ENCODE measurements at places on chromosomes 1 and 21.
A peak's percentile ranks its signal among the peaks of the same experiment; 100 is the strongest.

- no peak for DNase-seq
These were observed 15.1 kb upstream of the DUSP10 start for GRCh38 chr1:221756830-221757551.

DNA sequence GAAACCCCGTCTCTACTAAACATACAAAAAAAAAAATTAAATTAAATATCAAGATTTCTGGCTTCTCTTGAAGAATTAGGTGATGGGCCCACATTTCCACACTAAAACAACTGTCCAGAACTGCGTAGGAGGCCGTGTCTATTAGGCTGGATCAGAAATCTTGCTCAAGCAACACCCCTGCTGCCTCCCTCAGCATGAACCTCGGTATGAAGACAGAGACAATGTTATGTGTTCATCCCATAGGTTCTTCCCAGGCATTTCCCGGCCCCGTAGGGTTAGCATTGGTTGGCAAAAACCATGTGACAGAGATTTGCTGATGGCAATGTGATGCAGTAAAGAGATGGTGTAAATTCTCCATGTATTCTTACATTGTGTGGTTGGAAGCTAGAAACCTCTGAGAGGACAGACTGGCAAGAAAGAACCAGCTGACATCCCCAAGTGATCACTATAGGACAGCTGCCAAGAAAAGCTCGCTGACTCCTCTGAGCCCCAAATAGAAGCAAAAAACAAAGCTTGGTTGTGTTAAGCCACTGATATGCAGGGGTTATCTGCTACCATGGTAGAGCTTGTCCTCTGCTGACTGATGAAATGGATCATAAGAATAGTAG lies 34.5 kb downstream of the EBNA1BP2 start:
- DNase-seq: no peak

DNA sequence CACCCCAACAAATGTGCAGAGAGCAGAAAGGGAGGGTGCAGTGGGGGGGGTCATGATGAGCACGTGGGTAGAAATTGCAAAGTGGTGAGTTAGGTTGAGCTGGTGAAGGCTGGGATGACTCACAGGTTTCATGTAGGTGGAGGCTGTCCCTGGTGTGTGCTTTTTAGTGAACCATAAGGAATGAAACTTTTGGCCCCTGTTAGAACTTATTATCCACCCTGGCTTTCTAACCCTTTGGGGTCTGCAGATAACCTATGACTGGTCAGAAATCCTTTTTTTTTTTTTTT lies 46.9 kb downstream of the DOP1B start:
- no peak for DNase-seq

GRCh38 chr1:47658161-47658920 lies 220.5 kb downstream of the FOXD2 start:
- DNase-seq: no peak

- DNase-seq: no peak
These were observed 96.9 kb downstream of the PAPPA2 start for GRCh38 chr1:176559878-176560277.

GRCh38 chr1:158054721-158055120 lies 61.3 kb downstream of the KIRREL1 start:
- DNase-seq: no peak

- DNase-seq: no peak
These were observed 273.8 kb downstream of the PTBP2 start for GRCh38 chr1:96995351-96995750.

- DNase-seq: no peak
These were observed 32.4 kb downstream of the BCAR3 start for GRCh38 chr1:93649231-93649630.

DNA sequence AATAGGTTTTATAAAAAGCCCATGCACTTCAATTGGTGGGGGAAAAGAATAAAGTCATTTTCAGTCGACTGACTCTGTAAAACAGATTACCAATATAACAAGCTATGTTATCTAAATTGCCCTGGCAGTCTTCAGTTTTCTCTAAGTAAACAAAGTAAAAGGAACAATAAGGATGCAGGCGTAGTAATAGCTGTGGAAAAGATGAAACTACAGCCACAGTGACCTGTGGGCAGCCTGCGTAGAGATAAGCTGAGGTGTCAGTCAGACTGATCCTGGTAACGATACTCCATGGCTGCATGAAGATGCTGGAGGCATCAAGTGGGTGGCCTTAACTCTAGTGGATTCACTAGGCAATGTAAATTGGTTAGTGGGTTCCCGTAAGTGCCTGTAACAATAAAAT lies 29.3 kb downstream of the CLCC1 start:
- no peak for DNase-seq

DNA sequence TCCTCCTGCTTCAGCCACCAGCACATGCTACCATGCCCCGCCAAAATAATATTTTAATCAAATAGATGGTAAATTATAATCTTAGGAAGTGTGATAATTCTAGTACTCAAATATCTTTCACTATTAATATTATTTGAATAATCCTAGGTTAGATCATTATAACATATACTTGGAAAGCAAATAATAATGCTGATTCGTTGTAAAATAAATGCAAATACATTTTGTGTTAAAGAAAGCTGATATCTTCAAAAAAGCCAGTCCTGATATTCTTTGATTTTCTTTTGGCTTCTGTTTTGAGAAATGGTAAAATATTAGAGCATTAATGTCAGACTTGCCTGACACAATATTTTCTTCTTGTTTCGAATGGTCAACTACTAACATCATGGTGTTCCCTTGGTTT lies 116.3 kb upstream of the ADAMTS5 start:
- no peak for DNase-seq

GRCh38 chr1:173295995-173296394 lies 88.9 kb upstream of the TNFSF4 start:
- DNase-seq: no peak

- no peak for DNase-seq
These were observed 605.3 kb upstream of the NR5A2 start for GRCh38 chr1:199422206-199422605.

DNA sequence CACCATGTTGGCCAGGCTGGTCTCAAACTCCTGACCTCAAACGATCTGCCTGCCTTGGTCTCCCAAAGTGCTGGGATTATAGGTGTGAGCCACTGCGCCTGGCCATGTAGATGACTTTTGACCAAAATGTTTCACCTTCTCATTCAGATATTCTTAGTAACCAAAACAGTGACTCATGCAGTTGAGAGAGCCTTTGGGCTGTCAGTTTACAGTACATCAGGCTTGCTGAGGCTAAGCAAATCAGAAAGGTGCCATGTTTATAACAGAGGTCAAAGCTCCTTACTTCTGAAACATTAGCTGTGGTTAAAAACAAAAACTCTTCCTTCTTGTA lies 21.0 kb downstream of the CNIH4 start:
- no peak for DNase-seq

DNA sequence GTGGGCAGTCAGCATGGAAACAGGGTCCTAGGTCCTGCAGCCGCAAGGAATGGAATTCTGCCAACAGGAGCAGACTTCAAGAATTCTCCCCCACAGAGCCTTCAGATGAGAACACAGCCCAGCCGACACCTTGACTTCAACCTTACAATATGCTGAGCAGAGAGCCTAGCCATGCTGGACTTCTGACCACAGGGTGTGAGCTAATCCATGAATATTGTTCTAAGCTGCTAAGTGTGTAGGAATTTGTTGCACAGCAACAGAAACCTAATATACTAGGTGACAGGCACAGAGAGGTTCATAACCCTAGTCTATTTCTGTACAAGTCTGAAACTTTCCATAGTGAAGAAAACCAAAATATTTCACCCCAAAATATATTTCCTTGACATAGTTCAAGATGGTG lies 32.9 kb upstream of the IFNGR2 start:
- DNase-seq: no peak

- no peak for DNase-seq
These were observed 58.5 kb downstream of the TENT5C start for GRCh38 chr1:117664314-117664713.

DNA sequence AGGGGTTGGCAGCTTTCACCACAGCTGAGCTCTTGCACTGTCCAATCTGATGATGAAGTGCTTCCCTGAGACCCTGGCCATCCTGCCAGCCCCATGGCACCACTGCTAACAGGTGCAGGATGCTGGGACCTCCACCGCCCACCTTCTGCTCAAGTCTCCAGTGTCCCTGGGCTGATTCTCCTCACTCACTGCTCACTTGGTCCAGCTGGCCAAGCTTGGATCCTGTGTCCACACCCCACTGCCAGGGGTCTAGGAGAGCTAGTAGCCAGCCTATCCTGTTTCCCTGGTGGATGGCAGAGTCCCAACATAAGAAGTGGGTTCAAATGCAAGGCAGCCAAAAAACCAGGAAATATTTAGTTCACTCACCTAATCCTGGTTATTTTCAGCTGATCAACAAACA lies 217.2 kb upstream of the IRF2BP2 start:
- no peak for DNase-seq

- DNase-seq: no peak
These were observed 147.6 kb downstream of the ADSS2 start for GRCh38 chr1:244304156-244304555.

- no peak for DNase-seq
These were observed 137.4 kb upstream of the USP25 start for GRCh38 chr21:15592271-15592860.

DNA sequence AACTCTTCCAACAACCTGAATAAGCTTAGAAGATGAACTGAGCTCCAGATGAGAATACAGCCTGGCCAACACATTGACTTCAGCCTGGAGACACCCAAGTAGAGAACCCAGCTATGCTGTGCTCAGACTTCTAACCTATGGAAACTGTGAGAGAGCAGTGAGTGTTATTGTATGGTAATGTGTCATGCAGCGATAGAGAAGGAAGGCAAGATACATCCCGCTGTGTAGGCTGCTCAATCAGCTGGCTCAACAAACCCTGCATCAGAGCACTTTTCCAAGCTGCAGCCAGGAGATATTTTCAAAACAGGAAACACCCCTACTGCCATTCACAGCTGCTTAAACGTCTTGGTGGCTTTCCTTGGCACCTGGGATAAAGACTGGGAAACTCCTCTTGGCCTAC lies 321.3 kb downstream of the SIPA1L2 start:
- no peak for DNase-seq

GRCh38 chr21:14120091-14120734 lies 90.5 kb downstream of the LIPI start:
- DNase-seq: no peak

GRCh38 chr1:220775240-220775853 lies 11.4 kb upstream of the MTARC1 start:
- peak; percentile 9 for DNase-seq

- DNase-seq: no peak
These were observed 37.4 kb upstream of the ACTRT2 start for GRCh38 chr1:2983706-2984398.

DNA sequence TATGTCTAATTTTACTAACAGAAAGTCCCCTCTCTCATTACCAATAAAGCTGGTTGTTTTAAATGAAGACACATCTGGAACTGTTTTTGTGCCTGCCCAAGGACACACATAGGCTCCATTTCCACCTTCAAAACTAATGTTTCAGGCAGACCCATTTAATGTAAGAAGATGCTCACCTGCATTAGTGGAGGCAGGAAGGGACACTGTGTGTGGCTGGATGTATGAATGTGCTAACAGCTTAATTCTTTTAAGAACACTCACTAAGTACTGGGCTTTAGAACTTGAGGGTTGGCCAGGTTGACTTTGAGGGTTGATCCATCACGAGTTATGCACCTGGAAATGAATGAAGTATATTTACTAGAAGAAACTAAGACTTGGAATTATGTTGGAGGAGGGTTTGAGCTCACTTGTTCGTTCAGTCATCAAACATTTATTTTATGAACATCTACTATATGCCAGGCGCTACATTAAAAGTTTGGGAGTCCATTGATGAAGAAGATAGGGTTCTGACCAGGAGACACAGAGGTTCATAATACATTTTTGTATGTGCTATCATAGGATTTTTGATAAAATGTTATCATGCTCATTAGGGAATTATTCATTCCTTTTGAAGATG lies 5.4 kb downstream of the JUN start:
- DNase-seq: no peak

DNA sequence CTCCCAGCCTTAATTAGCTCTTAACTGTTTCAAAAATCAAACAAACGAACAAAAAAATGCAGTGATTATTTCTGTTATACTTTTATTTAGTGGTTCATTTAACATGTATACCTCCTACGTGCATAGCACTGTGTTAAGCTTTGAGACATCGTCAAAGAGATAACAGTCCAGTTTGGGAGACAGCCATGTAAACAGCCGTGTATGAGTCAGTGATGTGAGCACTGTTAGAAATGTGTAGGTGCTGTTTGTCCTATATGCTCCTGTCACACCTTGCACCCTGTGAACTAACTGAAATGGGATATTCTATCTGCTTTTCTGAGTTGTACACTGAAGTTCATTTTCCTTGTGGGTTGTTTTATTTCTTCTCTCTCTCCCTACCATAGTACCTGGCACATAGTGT lies 109.7 kb upstream of the CACYBP start:
- no peak for DNase-seq

- DNase-seq: no peak
These were observed 192.4 kb upstream of the PTGFR start for GRCh38 chr1:78298349-78298748.

- DNase-seq: no peak
These were observed 14.3 kb downstream of the PTAFR start for GRCh38 chr1:28162151-28162550.

GRCh38 chr21:45293220-45293725 lies 5.6 kb upstream of the POFUT2 start:
- DNase-seq: no peak

- DNase-seq: no peak
These were observed 104.3 kb upstream of the KRTAP19-8 start for GRCh38 chr21:31142600-31142999.

DNA sequence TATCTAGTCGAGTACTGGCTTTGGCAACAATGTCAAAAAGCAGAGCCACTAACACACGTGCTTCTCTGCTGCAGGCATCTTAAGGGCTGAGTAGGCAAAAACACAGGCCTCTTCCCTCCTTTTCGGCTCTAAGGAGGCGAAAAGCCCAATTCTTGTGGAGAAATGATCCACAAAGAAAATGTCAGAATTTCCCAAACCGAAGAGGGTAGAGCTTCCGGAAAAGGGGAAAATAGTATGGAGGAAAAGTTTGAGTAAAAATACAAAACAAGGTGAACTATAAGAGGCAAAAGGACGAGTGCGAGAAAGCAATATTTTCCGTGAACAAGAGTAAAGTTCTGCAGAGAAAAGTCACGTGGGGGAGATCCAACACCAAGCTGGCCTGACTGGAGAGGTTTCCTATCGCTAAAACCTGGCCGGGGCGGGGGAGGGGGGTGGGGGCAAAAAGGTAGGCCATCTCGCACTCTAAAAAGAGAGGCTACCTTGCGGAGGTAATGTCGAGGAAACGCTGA lies 551 bp downstream of the ZRANB2 start:
- DNase-seq: no peak

GRCh38 chr1:117796226-117796625 lies 133.2 kb downstream of the GDAP2 start:
- no peak for DNase-seq

- no peak for DNase-seq
These were observed 45.7 kb downstream of the MACO1 start for GRCh38 chr1:25476186-25477097.
